Activated CD4-positive, alpha-beta T cell treated with anti-CD3 and anti-CD28 coated beads for 24 hours (primary cell): ENCODE measurements at places on chromosomes 12 and 14.

GRCh38 chr14:94056579-94057308 lies 24.3 kb downstream of the DDX24 start:
- DNase-seq, result no peak

GRCh38 chr14:71852181-71852580 lies 80.0 kb upstream of the RGS6 start:
- no peak for DNase-seq

DNA sequence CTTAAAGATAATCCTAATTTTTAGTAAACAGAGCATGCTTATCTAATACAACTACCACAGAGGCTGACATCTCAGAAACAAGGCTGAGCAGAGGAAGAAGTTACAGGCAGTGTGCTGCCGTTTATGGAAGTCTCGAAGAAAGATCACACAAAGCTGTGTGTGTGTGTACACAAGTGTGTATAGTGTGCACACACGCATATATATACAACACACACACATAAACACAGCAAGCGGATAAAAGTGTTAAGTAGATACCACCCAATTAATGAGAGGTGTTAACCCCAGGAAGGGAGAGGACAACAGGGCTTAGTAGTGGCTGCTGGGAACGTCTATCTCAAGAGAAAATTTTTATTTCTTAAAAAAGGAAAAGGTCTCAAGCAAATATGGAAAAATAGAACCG lies 15.3 kb downstream of the CCDC88C start:
- no peak for DNase-seq

GRCh38 chr12:128008341-128008740 lies 258.6 kb upstream of the TMEM132C start:
- DNase-seq, result no peak

DNA sequence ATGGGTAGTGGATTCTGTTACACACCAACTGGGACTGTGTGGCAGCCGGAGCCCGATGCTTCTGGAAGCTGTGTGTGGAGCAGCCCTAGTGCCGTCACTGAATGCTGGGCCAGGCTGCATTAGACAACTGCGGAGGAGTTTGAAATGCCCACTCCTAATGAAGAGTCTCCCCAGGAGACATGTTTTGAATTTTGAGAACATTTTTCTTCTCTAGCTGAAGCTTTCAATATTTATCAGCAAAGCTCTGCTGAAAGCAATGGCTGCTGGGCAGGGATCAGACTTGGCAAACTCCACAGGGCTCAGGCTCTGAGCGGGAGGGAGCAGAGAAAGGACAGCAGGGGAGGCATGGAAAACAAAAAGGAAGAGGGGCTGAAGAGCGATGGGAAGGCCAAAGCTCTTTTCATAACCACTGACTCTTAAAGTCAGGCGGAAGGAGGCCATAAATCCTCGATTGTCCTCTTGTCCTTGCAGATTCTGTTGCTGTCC lies 189.1 kb downstream of the MON2 start:
- DNase-seq, result no peak

DNA sequence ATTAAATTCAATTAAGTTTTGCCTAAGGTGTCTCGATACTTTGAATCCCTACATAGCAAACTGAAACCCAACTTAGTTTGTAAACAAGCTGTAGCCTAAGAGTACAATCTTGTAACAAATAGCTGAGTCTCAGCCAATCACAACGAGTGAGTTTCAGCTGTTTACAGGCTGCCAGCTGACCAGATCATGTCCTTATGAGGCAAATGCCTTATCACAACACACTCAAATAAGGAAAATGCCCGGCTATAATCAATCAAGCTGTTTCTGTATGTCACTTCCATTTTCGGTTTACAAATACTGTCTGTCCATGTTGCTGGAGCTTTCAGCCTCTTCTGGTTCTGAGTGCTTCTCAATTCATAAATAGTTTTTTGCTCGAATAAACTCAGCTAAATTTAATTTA lies 943.8 kb downstream of the SLC16A7 start:
- DNase-seq, result no peak

- no peak for DNase-seq
These were observed 138.8 kb upstream of the HMGA2 start for GRCh38 chr12:65685514-65685913.

- no peak for DNase-seq
These were observed 96.8 kb downstream of the IPO8 start for GRCh38 chr12:30598889-30599288.

- no peak for DNase-seq
These were observed 455.3 kb downstream of the NPAS3 start for GRCh38 chr14:33393895-33394368.

GRCh38 chr12:49946086-49946485 lies 4.5 kb upstream of the AQP2 start:
- no peak for DNase-seq

- no peak for DNase-seq
These were observed 1197.9 kb upstream of the SEL1L start for GRCh38 chr14:82731526-82731925.

- no peak for DNase-seq
These were observed 6.9 kb upstream of the OR6J1 start for GRCh38 chr14:22650960-22651521.

GRCh38 chr12:15858353-15858752 lies 23.8 kb upstream of the STRAP start:
- DNase-seq, result no peak

DNA sequence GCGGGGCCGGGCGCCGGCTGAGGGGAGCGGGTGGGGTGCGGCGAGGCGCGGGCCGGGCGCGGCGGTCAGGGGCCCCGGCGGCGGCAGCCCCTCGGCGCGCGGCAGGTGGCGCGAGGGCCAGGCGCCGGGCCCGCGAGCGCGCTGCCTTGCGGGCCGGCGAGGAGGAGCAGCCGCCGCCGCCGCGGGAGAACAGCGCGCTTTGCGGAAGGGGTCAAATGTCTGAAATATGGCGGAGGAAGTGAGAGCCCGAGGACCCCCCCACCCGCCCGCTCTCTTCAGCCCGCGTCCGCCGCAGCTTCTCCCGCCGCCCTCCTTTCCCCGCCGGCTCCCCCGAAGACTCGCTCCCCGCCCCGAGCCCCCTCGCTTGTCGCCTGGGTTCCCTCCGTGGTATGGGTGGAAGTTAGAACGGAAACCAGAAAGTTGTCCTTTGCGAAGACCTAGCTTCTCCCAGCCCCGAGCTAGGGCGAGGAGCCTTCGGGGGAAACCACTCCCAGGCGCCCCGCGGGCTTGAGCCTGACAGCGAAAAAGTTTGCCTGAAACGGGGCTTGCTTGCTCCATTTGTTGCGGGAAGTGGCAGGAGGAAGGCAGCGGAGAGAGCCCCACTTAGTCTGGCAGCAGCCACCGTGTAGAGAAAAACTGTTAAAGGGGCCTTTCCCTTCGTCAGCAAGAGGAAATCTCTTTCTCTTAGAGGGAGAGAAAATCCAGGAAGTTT lies 551 bp downstream of the RAP1B start:
- DNase-seq, result no peak

- no peak for DNase-seq
These were observed 52.4 kb upstream of the EIF5 start for GRCh38 chr14:103281496-103282231.

GRCh38 chr14:82447586-82447985 lies 913.9 kb upstream of the SEL1L start:
- no peak for DNase-seq

DNA sequence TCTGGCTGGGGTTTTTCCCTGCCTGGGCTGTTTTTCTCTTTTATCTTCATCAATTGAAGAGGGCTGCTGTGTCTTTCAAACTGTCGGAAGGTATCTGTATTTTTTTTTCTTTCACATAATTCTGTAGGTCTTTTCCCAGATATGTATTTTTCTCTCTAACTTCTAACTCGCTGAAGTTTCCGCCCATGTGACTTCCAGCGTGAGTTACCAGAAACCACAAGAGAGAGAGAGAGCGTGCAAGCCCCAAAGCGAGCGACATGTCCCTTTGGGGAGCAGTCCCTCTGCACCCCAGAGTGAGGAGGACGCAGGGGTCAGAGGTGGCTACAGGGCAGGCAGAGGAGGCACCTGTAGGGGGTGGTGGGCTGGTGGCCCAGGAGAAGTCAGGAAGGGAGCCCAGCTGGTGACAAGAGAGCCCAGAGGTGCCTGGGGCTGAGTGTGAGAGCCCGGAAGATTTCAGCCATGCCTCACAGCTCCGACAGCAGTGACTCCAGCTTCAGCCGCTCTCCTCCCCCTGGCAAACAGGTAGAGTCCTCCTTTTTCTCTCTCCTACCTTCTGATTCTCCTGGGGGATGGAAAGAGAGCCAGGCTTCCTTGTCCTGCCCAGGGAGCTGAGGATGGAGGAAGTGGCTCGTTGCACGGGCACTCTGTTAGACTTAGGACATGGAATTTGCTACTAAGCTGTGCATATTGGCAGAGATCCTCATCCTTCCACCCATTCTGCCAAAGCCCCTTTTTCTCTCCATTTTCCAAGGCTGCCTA lies at the start of gene BATF:
BATF (plus strand) TSS at position 246 of the 759 bp plus-strand sequence; CDS start at position 460, 214 bp downstream.
- DNase-seq, result peak; percentile 65

DNA sequence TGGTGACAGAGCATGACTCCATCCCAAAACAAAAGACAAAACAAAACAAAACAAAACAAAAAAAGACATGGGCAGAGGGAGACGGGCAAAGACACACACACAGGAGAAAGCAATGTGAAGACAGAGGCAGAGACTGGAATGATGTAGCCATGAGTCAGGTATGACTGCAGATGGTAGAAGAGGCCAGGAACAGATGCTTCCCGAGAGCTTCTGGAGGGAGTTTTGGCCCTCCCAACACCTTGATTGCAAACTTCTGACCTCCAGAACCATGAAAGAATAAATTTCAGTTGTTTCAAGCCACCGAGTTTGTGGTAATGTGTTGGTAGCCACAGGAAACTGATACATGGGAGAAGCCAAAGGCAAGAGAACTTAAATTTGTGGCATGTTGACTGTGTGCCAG lies 27.1 kb downstream of the VWF start:
- no peak for DNase-seq

- no peak for DNase-seq
These were observed 38.1 kb downstream of the DUSP6 start for GRCh38 chr12:89314060-89314761.
